Epithelial cell of umbilical artery (primary cell): ENCODE measurements at places on chromosomes 3 and 15. TPM values are rescaled to one million over a fixed set of nuclear protein-coding genes. Genes with fewer than 3 reads are reported as not detected.

Gene AGBL1
- total RNA-seq: not detected in 2 replicates

Gene ZNF80
- total RNA-seq: not detected in 2 replicates

Gene CRABP1
- total RNA-seq: not detected in 2 replicates

Gene PLA2G4E
- not detected in 2 replicates for total RNA-seq

Gene CCDC39
- not detected in 2 replicates for total RNA-seq

Gene SRGAP3
- under 0.01 TPM in 1 of 2 replicates, not detected in the other for total RNA-seq

Gene WDR93
- not detected in 2 replicates for total RNA-seq

Gene SLC22A14
- total RNA-seq: not detected in 2 replicates

Gene KLF15
- 0.65 and 1.1 TPM in 2 replicates for total RNA-seq

Gene GALNT15
- 1.3 and 8.7 TPM in 2 replicates for total RNA-seq

Gene CCDC80
- 7.5 and 12.6 TPM in 2 replicates for total RNA-seq

Gene ATP8B4
- total RNA-seq: under 0.01 TPM in 1 of 2 replicates, not detected in the other

Gene THPO
- total RNA-seq: under 0.01 TPM in 1 of 2 replicates, not detected in the other

Gene DAZL
- not detected in 2 replicates for total RNA-seq

Gene CPNE9
- not detected in 2 replicates for total RNA-seq

Gene CCDC54
- total RNA-seq: not detected in 2 replicates

Gene NUTM1
- total RNA-seq: not detected in 2 replicates

Gene CHRM5
- total RNA-seq: not detected in 2 replicates

Gene NPAP1
- not detected in 2 replicates for total RNA-seq

Gene ZNF620
- 8.4 and 10.2 TPM in 2 replicates for total RNA-seq

Gene EXD1
- not detected in 2 replicates for total RNA-seq

Gene CTSH
- total RNA-seq: 1.5 and 2.3 TPM in 2 replicates

Gene TNNC1
- not detected in 2 replicates for total RNA-seq

Gene ARNT2
- 0.15 TPM in 1 of 2 replicates, not detected in the other for total RNA-seq

Gene CCR3
- total RNA-seq: not detected in 2 replicates

Gene RHCG
- 0.32 TPM in 1 of 2 replicates, not detected in the other for total RNA-seq

Gene SYNPR
- total RNA-seq: not detected in 2 replicates

Gene ARL14
- total RNA-seq: not detected in 2 replicates

Gene PTH1R
- 0.97 and 1.5 TPM in 2 replicates for total RNA-seq

Gene ANKDD1A
- total RNA-seq: 1.6 and 3.0 TPM in 2 replicates

Gene TP63
- not detected in 2 replicates for total RNA-seq

Gene TBC1D23
- 43.5 and 76.6 TPM in 2 replicates for total RNA-seq

Gene CACNA2D3
- total RNA-seq: not detected in 2 replicates

Gene LOXL1
- 9.1 and 9.7 TPM in 2 replicates for total RNA-seq

Gene FSIP1
- total RNA-seq: 0.97 and 1.2 TPM in 2 replicates

Gene ZIC1
- total RNA-seq: 0.61 and 0.97 TPM in 2 replicates

Gene SAXO2
- total RNA-seq: 0.46 TPM in 1 of 2 replicates, not detected in the other

Gene SLC7A14
- 1.4 and 1.9 TPM in 2 replicates for total RNA-seq

Gene FOXL2NB
- 0.30 TPM in 1 of 2 replicates, not detected in the other for total RNA-seq

Gene CX3CR1
- not detected in 2 replicates for total RNA-seq

Gene POPDC2
- total RNA-seq: 0.65 TPM in 1 of 2 replicates, not detected in the other

Gene MESP2
- total RNA-seq: under 0.01 and 0.15 TPM in 2 replicates

Gene NANOGP8
- not detected in 2 replicates for total RNA-seq

Gene STRIT1
- not detected in 2 replicates for total RNA-seq

Gene TTC23
- total RNA-seq: 25.3 and 32.1 TPM in 2 replicates

Gene SOX14
- not detected in 2 replicates for total RNA-seq

Gene PLAAT1
- total RNA-seq: not detected in 2 replicates

Gene SCAANT1
- total RNA-seq: not detected in 2 replicates

Gene PLSCR4
- total RNA-seq: 27.9 and 56.8 TPM in 2 replicates

Gene FANCD2OS
- not detected in 2 replicates for total RNA-seq

Gene LRRK1
- total RNA-seq: 5.2 and 9.0 TPM in 2 replicates

Gene CADM2
- 0.46 and 0.65 TPM in 2 replicates for total RNA-seq

Gene NSUN3
- 10.4 and 11.7 TPM in 2 replicates for total RNA-seq

Gene ADAMTS7
- 4.6 and 8.8 TPM in 2 replicates for total RNA-seq
